Fibroblast of the aortic adventitia (primary cell): ENCODE measurements at places on chromosomes 6 and 20. TPM values are rescaled to one million over a fixed set of nuclear protein-coding genes. Genes with fewer than 3 reads are reported as not detected.

The BTNL2 gene
- total RNA-seq = not detected in 2 replicates

The RNF39 gene
- total RNA-seq = not detected in 2 replicates

The BRPF3 gene
- 15.3 and 19.1 TPM in 2 replicates for total RNA-seq

The CTAGE9 gene
- total RNA-seq = not detected in 2 replicates

The PAK5 gene
- 0.16 TPM in 1 of 2 replicates, not detected in the other for total RNA-seq

The RSPH4A gene
- total RNA-seq = 0.54 and 0.82 TPM in 2 replicates

The TMEM63B gene
- 7.2 and 20.7 TPM in 2 replicates for total RNA-seq

The PIM1 gene
- 8.7 and 19.3 TPM in 2 replicates for total RNA-seq

The PBOV1 gene
- total RNA-seq = not detected in 2 replicates

The HNF4A gene
- total RNA-seq = not detected in 2 replicates

The KCNK16 gene
- not detected in 2 replicates for total RNA-seq

The ABT1 gene
- total RNA-seq = 4.1 and 10.0 TPM in 2 replicates

The HMGCLL1 gene
- total RNA-seq = not detected in 2 replicates

The TSPO2 gene
- not detected in 2 replicates for total RNA-seq

The C20orf141 gene
- not detected in 2 replicates for total RNA-seq

The GPX5 gene
- total RNA-seq = not detected in 2 replicates

The OXT gene
- total RNA-seq = not detected in 2 replicates

The SRSF12 gene
- 0.09 and 0.33 TPM in 2 replicates for total RNA-seq

The CYB5R4 gene
- 2.8 and 7.2 TPM in 2 replicates for total RNA-seq

The HRH3 gene
- not detected in 2 replicates for total RNA-seq

The VGLL2 gene
- total RNA-seq = not detected in 2 replicates

The MLIP gene
- not detected in 2 replicates for total RNA-seq

The MTHFD1L gene
- total RNA-seq = 39.0 and 68.7 TPM in 2 replicates

The KCNQ2 gene
- total RNA-seq = not detected in 2 replicates

The TAGAP gene
- total RNA-seq = not detected in 2 replicates

The PRR18 gene
- not detected in 2 replicates for total RNA-seq

The TMEM151B gene
- total RNA-seq = not detected in 2 replicates

The CHD6 gene
- 29.7 and 268 TPM in 2 replicates for total RNA-seq

The SLC32A1 gene
- not detected in 2 replicates for total RNA-seq

The ABHD16B gene
- not detected in 2 replicates for total RNA-seq

The NELFCD gene
- total RNA-seq = 14.4 and 46.1 TPM in 2 replicates

The PGC gene
- total RNA-seq = not detected in 2 replicates

The KIFC1 gene
- 49.3 TPM in 1 of 2 replicates, not detected in the other for total RNA-seq

The DLL1 gene
- 0.09 and 4.9 TPM in 2 replicates for total RNA-seq

The GGTLC1 gene
- total RNA-seq = not detected in 2 replicates

The ESR1 gene
- 2.7 and 3.4 TPM in 2 replicates for total RNA-seq

The SLC25A27 gene
- total RNA-seq = 6.2 and 27.3 TPM in 2 replicates

The ZDHHC14 gene
- 0.82 and 7.9 TPM in 2 replicates for total RNA-seq

The COX4I2 gene
- not detected in 2 replicates for total RNA-seq

The C20orf144 gene
- total RNA-seq = 0.16 and 0.18 TPM in 2 replicates

The SLC2A4RG gene
- 31.9 and 39.2 TPM in 2 replicates for total RNA-seq

The TPD52L2 gene
- total RNA-seq = 100 and 136 TPM in 2 replicates

The METTL24 gene
- total RNA-seq = 0.09 and 0.16 TPM in 2 replicates

The SIRPB2 gene
- not detected in 2 replicates for total RNA-seq

The WFDC5 gene
- not detected in 2 replicates for total RNA-seq

The COL11A2 gene
- total RNA-seq = 0.09 and 0.74 TPM in 2 replicates

The OR12D3 gene
- total RNA-seq = not detected in 2 replicates

The MAS1 gene
- under 0.01 and 0.08 TPM in 2 replicates for total RNA-seq

The OTOR gene
- not detected in 2 replicates for total RNA-seq

The NRSN1 gene
- not detected in 2 replicates for total RNA-seq

The CPNE5 gene
- total RNA-seq = 0.16 and 0.18 TPM in 2 replicates

The C6orf118 gene
- not detected in 2 replicates for total RNA-seq

The DEFB123 gene
- not detected in 2 replicates for total RNA-seq

The PCK1 gene
- not detected in 2 replicates for total RNA-seq

The CRYBG1 gene
- total RNA-seq = 19.3 and 105 TPM in 2 replicates

The PKHD1 gene
- not detected in 2 replicates for total RNA-seq
